ENCODE measurements at places on chromosomes 6 and 20.

DNA sequence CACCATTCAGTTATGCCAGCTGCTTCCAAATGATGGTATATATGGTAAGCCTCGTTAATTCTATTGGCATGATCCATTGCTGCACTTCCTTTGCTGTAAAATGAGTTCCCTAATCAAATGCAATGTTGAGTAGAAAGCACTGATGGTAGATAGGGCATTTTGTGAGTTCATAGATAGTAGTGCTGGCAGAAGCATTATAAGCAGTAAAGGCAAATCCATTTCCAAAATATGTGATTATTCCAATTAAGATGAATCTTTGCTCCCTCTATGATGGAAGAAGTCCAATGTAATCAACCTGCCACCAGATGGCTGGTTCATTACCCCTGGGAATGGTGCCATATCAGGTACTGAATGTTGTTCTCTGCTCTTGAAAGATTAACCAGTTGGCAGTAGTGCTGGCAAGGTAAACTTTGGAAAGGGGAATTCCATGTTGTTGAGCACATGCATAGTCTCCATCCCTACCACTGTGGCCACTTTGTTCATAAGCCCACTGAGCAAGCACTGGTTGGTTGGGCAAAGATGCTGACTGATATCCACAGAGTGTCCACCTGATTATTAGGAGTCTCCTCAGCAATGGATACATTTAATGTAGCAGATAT is 5.6 kb upstream of the TBPL1 start:
- DNase-seq: no peak

- no peak for DNase-seq
Observed at GRCh38 chr20:33647603-33648395, 14.3 kb upstream of the C20orf144 start.

DNA sequence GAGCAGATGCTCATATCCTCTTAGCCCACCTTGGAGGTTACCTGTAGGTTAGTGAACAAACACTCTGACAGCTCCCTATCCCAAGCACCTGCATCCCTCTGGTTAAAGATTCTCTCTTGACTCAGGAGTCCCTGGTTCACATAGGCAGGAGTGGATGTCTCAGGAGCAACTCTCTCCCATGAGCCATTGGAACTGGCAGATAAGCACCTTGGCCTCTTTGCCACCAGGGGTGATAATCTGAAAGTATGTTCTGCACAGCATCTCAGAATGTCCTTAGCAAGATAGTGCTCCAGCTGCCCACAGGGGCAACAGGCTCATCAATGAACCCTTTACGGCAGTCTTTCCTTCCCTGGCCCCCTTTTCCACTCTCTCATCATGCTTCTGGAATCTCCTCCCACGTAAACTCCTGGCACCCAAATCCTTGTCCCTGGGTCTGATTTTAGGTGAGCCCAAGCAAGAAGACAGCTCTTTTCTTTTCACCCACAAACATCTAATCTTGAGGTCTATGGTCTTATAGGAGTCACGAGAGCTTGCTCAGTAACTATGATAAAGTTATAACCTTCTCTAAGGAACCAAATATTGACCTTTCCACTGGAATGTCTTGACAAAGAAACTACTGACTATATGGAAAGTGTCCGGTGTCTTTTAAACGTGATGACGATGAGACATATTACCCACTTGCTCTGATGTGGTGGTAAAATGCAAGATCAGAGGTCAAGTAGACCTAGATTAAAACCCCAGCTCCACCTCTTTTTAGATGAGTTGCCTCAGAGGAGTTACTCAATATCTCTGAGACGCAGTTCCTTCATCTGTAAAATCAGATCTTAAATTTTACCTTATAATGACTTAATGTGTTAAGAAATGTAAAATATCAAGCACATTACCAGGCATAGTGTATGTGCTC is 39.8 kb upstream of the ISM1 start:
- DNase-seq: no peak

DNA sequence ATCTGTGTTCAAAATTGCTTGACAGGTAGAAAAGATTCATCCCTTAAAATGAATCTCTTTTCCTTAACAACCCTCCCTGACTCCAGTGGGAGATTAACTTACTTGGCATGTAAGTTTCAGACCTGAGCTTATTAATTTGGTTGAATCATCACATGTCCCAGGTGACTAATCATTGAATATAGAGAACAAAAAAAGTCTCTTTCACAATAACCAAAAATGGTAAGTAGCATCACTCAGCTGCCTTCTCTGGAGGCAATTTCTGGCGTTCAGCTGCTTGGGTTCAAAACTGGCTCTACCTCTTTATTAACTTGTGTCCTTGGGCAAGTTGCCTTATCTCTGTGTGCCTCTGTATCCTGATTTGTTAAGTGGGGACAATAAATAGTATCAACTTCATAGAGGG is 2.9 kb downstream of the C6orf141 start:
- no peak for DNase-seq

DNA sequence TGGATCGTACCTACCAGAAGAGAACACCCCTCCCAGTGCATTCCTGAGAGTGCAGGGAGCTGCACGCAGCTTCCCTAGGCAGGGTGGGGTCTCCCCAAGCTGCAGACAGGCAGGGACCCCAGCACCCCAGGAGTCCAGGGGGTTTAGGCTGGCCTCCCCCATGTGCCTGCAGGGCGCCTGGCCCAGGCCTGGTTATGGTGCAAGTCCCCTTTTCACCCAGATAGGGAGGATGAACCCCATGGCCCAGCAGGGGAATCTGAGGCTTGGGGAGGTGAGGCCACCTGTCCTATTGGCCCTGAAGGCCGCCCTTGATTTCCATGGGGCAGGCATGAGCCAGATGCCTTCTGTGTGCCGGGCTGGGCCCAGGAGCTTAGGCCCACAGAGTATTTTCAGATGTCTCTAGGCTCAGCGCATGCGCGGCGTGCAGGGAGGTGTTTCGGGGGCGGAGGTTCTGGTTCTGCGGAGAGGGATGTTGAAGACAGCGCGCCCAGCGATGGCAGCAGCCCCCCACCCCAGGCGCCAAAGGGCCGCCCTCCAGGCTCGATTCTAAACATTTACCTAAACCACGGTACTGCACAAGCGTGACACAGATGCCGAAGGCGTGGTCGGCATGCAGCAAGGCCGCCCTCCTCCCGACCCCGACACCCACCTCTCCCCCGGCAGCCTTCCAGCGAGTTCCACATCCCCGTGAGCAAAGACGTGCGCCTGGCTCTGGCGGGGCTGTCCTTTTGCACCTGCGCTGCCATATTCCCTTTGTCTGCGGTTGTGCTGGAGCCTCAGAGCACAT is 29.4 kb downstream of the COL20A1 start:
- DNase-seq: no peak

DNA sequence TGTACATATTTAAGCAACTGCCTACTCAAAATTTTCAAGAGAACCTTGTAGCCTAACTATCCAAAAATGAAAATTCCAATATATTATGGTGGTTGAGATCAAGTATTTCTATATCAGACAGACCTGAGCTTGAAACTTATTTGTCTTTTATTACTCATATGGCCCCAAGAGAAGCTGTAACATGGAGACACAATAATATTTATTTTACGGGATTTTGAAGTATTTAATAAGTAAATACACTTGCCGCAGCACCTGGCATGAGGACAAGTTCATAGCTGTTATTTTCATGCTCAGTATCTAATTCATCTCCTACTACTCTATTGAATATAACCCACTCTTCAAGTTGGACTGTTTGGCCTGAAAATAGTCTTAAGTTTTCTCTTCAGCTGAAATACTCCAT is 28.0 kb downstream of the PTPRK start:
- no peak for DNase-seq

GRCh38 chr6:107716688-107717089 is 107.4 kb downstream of the SCML4 start:
- peak; percentile 77 for DNase-seq

GRCh38 chr6:20454204-20454824 is 52.6 kb downstream of the E2F3 start:
- DNase-seq: peak; percentile 27

DNA sequence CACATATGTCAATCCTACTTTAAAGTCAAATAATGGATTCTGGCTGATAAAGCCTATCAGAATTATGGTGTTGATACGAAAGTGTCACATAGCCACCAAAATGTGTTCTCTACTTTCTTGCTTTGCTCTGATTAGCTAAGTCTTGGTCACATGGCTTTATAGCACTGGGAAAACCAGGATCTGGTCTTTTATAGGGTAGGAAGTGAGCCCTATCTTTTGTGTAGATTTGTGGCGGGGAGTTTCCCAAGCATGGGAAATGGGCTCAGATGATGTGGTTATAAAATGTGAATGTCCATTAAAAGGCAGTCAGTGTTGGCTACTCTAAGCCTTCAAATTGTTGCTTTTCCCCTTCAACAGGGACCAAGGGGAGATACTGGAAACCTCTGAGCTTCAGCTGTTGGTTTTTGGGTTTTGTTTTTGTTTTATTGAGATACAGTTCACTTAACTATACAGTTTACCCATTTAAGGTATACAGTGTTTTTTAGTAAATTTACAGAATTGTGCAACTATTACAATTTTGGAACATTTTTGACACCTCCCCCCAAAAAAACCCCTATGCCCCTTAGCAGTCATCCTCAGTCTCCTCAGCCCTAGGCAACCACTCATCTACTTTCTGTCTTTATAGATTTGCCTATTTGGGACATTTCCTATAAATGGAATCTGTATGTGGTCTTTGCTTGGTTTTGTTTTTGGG is 12.2 kb downstream of the RRP36 start:
- no peak for DNase-seq

- DNase-seq: no peak
Observed at GRCh38 chr6:107704347-107705013, 119.6 kb downstream of the SCML4 start.

GRCh38 chr6:108253241-108253640 is 7.6 kb downstream of the SNX3 start:
- no peak for DNase-seq

GRCh38 chr6:109302176-109302575 is 80.1 kb downstream of the CD164 start:
- no peak for DNase-seq

- no peak for DNase-seq
Observed at GRCh38 chr6:132314432-132314831, 86.8 kb downstream of the MOXD1 start.

DNA sequence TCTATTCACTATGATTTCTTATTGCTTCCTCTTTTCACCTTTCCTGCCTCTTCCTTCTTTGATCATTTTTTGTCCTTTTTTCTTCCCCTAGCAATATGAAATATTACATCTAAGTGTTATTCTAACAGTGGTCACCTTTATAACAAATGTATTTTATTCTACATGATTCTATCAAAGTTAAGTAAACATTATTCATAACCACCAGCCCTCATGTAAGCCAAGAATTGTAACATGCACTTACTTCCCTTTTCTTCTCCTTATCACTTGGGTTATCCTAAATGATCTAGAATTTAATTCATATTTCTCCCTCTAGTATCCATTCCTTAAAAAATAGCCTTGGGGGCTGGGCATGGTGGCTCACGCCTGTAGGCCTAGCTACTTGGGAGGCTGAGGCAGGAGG is 88.3 kb upstream of the SLC22A23 start:
- DNase-seq: no peak

DNA sequence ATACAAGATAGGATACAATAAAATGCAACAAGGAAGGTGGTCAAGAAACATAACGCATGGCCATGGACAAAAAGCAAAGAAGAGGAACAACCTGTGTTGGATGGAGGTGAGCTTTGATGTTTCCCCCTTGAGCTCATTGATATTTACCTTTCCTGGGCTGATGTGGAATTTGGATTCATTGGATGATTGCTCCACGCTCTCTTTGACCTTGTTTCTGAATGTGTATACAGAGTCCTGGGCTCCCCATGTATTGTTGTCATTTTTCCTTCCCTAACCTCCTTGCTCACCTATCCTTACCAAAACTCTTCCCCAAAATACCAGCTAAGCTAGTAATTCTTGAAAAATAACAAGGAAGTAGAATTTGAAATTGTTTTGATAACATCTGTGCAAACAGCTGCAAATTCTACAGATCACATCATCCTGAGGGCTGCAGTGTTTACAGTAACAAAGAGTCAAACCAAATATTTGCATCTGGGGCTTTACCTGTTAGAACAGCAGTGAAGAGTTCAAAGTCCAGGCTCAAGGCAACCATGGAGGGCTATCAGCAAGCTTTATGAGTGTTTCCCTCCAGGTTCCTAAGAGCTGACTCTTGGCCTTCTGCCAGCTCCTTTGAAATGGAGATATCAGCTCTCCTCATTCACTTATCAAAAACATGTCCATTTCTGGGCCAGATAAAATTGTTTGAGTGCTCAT is 214.3 kb upstream of the MARCKS start:
- no peak for DNase-seq

GRCh38 chr6:90894285-90895130 is 307.6 kb upstream of the MAP3K7 start:
- no peak for DNase-seq

GRCh38 chr6:125526007-125526720 is 223.3 kb upstream of the HEY2 start:
- no peak for DNase-seq

DNA sequence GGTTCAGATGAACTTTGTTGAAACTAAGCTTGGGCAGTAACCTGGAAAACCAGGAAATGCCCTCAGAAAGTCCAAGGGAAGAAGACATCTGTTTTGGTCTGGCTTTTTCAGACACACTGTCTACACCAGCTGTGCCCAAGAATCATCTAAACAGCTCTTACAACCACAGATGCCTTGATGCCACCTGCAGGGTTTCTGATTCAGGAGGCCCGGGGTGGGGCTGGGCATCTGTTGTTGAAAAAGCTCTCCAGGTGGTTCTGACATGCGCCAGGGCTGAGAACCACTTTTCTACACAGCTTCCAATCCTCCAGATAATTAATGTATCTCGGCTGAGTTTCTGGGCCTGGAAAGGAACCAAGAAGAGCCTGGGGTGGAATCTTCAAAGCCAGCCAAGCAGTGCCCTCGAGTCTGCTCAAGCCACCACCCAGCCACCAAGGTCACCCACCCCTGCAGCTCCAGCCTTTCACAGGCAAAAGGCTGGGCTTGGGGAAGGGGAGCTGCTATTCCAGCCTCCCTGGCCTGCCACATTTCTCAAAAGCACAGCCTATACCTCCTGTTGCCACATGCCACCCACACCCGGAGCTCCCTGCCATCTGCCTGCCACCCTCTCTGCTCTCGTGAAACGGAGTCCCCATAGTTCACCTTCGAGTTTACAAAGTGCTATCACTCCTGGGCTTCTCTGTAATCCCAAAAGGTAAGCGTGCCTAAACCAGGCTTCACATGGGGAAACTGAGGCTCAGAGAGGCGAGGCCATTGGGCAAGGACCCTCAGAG is 9.4 kb downstream of the MDGA1 start:
- no peak for DNase-seq

DNA sequence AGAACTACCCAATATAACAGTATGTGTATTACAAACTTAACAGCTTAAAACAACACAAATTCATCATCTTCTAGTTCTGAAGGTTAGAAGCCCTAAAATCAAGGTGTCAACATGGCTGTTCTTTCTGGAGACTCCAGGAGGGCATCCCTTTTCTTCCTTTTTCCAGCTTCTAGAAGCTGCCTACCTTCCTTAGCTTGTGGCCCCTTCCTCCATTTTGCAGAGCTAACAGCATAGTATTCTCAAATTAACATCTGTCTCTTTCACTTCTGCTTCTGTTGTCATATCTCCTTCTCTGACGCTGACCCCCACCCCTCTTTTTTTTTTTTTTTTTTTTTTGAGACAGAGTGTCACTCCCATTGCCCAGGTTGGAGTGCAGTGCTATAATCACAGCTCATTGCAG is 52.8 kb upstream of the AKIRIN2 start:
- DNase-seq: no peak

GRCh38 chr6:88166493-88167351 is 575 bp upstream of the CNR1 start:
- no peak for DNase-seq

- DNase-seq: no peak
Observed at GRCh38 chr20:22914291-22914690, 120.8 kb upstream of the SSTR4 start.

GRCh38 chr6:149334201-149334600 is 16.7 kb downstream of the TAB2 start:
- DNase-seq: no peak

GRCh38 chr6:112360498-112360897 is 13.4 kb downstream of the RFPL4B start:
- DNase-seq: no peak

All from T-helper 2 cell treated with Interferon-gamma antibody and Interleukin-4, amounts not matched to agents 5 μg/mL and 100 μg/mL, for 36 hours (primary cell).